ENCODE measurements at places on chromosomes 16 and 17.

GRCh38 chr17:4665027-4665426 is 23.5 kb upstream of the ALOX15 start:
- DNase-seq, result no peak

DNA sequence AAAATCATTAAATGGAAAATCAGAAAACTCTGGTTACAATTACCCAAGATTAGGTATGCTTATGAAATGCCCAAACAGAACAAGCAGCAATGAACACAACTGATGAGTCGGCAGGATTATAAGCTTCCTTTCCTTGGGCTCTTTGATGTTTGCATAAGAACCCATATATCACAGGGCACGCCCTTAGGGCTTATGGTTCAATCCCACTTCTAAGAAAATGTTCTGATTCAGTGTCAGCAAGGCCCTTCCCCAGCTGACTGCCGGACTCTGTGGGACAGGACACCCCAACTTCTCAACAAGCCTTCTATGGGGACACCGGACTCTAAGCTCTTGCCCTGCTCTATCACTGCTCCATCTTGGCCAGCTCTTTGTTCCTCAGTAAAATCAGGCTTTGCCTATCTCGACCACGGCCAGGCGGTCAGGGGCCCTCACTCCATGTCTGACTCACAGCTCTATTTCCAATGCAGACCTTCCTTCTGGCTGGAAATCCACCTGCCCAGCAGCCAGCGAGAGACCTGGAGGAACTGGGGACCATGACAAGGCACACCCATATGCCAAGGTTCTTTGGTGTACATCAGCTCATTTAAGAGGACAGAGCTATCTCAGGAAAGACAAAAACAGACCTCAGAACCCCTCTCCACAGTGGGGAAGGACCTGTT is 26.8 kb downstream of the LITAFD start:
- DNase-seq, result no peak

DNA sequence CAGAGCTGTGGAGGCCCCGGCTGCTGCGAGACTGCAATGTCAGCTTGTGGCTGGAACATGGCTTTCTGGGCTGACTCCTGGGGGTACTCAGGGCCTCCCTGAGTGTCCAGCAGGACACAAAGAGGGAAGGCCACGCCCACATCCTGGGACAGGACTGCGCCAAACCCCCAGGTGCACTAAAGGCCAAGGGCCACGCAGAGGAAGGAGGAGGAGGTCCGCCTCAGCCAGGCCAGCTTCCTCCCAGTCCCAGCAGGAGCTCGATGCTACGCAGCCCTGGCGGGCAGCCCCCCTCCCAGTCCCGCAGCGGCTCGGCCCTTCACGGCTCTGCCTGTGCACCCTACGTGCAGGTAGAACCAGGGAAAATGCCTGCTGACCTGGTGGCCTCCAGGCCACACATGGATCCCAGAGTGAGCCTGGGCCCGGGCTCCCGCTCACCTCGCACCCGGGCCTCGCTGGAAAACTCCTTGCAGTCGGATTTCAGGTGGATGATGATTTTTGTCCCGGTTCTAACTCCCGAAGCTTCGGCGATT is 21.2 kb downstream of the DNASE1 start:
- DNase-seq, result no peak

DNA sequence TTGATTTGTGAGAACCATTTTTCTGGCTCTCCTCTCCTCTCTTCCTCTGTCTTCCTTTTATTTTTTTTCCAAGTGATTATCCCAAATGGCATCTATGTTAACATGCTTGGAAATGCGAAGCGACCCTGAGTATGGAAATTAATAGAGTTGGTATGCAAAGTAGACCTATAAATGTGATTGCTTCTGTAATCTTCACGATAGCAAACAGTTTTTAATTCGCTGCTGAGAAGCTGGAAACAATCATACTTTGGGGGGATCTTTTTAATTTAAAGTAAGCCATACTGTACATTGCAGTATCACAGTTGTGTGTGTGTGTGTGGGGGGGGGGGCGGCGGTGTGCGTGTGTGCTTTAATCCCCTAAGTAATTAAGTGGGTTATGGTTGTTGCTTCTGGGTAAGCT is 233.3 kb downstream of the CDH13 start:
- no peak for DNase-seq

DNA sequence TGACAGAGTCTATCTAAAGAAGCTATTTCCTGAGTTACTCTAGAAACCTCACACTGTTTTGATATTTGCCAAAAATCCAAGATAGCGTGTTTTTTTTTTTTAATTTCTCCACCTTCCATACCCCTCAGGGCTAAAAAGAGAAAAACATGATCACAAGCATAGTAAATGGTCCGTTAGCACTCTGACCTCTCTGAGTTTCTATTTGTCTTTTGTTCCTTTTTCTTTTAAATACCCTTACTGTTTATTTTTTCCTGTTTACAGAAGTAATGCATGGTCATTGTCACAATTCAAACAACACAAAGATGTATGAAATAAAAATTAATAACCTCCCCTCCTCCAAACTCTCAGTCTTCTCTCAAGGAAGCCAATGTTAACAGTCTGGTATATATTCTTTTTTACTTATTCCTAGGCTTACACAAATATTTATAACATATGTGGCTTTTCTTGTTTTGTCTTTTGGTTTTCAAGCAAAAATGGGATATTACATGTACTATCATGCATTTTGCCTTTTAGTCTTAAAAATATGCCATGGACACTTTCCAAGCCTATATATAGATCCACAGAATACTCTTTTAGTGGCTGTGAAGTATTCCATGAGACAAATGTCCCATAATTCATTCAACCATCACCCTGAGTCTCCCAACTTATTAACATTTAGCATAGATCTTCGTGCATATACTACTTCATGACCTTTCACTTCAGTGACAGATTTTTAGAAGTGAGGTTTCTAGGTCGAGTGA is 3.1 kb downstream of the SKAP1 start:
- DNase-seq, result no peak

DNA sequence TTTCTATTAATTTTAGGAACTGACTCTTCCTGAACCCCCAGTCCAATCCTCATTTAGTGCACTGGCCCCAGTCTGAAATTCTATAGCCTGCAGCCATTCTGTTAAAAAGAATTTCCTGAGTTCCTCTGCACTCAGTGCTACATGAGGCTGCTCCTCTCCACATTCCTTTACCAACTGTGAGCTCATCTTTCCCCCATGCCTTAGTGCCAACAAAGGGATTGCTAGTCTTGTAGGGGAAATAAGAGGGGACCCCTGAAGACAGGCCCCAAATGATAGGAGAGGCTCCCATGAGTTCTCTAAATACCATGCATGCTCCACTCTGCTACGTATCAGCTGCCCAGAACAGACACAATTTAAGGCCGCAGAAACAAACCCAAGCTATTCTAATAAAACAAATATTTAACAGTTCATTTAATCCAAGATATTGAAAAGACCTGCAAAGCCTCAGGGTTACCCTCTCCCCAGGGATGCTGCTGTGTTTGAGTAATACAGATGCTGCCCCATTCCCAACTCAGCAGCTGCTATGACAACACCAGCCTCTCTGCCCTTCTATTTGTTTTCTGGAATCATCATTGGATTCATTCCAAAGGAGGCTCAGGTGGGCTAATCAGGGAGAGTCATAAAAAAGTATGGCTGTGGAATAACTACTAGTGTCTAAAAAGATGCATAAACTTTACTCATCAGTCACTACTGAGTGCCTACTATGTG is 228.5 kb downstream of the TOX3 start:
- DNase-seq, result no peak

Measured in lower leg skin (tissue), 4 donors.